RWPE1 (cell line): ENCODE measurements at places on chromosomes 7 and 10.

DNA sequence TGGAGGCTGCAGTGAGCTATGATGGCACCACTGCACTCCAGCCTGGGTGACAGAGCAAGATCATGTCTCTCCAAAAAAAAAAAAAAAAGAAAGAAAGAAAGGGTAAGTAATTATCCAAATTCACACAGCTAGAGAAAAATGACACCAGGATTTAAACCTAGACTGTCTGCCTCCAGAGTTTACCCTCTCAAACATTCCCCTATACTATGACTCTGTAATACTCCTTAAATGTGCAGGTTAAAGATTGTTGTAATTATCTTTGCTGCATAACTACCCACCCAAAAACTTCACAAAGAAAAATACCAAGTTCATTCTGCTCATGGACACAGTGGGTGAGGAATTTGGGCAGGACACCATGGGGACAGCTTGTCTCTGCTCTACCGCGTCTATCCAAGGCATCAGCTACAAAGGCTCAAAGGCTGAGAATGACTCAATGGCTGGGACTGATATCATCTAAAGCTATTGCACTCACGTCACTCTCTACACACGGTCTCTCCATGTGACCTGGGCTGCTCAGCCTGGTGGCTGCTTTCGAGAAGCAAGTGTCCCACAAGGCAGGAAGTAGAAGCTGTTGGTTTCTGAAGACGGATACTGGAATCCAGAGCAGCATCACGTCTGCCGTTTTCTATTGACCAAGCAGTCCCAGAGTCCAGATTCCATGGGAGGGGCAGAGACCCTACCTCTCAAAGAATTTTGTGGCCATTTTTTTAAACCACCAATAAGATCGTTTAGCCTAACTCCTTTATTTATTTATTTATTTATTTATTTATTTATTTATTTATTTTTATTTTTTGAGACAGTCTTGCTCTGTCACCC, 185.7 kb upstream of the AUTS2 start:
- no peak for DNase-seq

GRCh38 chr7:80950550-80950967, 31.7 kb upstream of the SEMA3C start:
- DNase-seq = no peak

DNA sequence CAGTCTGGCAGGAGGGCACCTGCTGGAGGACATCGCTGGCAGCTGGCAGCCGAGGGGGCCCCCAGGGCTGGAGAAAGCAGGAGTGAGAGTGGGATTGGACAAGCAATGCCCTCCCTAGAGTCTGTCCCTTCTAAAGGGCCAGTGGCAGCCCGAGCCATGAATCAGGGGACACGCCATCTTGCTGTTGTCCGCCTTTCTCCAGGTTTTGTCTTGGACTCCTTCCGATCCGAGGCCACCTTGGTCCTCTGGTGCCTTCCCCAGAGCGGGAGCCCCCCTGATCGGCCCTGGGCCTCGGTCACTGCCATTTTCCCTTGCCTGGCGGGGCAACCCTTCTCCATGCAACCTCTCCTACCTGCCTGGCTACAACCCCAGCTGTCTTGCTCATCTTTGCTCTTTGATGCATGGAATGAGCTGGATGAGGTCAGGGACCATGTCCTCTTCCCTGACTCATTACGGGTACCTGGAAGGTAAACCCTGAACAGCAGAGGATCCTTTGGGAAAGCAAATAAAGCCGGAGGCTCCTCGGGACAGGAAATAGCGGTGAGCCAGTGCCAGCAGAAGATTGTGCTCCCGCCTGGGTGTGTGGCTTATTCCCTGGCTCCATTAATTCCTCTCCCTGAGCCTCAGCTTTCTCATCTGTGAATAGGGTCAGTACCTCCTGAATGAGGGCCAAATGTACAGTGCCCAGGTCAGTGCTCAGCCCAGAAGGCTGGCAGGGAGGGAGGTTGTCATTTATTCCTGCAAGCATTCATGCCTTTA, 112.0 kb downstream of the GRK5 start:
- DNase-seq = peak; percentile 67

GRCh38 chr7:13420726-13421125, 568.7 kb downstream of the ETV1 start:
- DNase-seq = no peak
